Transverse colon (tissue), 4 donors: ENCODE measurements at places on chromosomes 4 and X. TPM values are rescaled to one million over a fixed set of nuclear protein-coding genes. Genes with fewer than 3 reads are reported as not detected.

Gene ITIH6
- not detected for total RNA-seq

Gene SPON2
- total RNA-seq: 58.4 TPM

Gene ZIC3
- total RNA-seq: not detected

Gene TRIM75
- total RNA-seq: not detected

Gene GYG2
- 3.2 TPM for total RNA-seq

Gene CASP3
- total RNA-seq: 6.2 TPM

Gene TIMM17B
- total RNA-seq: 26.7 TPM

Gene RASL11B
- 0.64 TPM for total RNA-seq

Gene ADH1B
- total RNA-seq: 148 TPM

Gene GLOD5
- total RNA-seq: 18.4 TPM

Gene CLGN
- total RNA-seq: 1.5 TPM

Gene TCP11X2
- total RNA-seq: not detected

Gene SLC4A4
- 141 TPM for total RNA-seq

Gene PPARGC1A
- total RNA-seq: 89.7 TPM

Gene SSX2
- not detected for total RNA-seq

Gene CLDN22
- total RNA-seq: not detected

Gene FAM149A
- total RNA-seq: 14.6 TPM

Gene MEPE
- not detected for total RNA-seq

Gene ARHGAP10
- 20.8 TPM for total RNA-seq

Gene TKTL1
- total RNA-seq: not detected

Gene SLC25A43
- total RNA-seq: 46.4 TPM

Gene PABPC1L2A
- total RNA-seq: not detected

Gene INPP4B
- 32.2 TPM for total RNA-seq

Gene DCAF16
- total RNA-seq: 23.3 TPM

Gene TSPAN6
- total RNA-seq: 16.7 TPM

Gene FAM9C
- total RNA-seq: not detected

Gene FABP2
- 3.4 TPM for total RNA-seq

Gene CTAG1B
- not detected for total RNA-seq

Gene HMGN5
- 5.7 TPM for total RNA-seq

Gene APLN
- not detected for total RNA-seq

Gene STAP1
- 6.2 TPM for total RNA-seq

Gene SNX25
- 21.0 TPM for total RNA-seq

Gene CYSLTR1
- total RNA-seq: 3.3 TPM

Gene FAAH2
- total RNA-seq: 16.2 TPM

Gene DCLK2
- 11.6 TPM for total RNA-seq

Gene SH3BGRL
- 97.5 TPM for total RNA-seq

Gene GUCY2F
- not detected for total RNA-seq

Gene CT45A2
- total RNA-seq: not detected

Gene SCARB2
- 191 TPM for total RNA-seq

Gene HERC3
- total RNA-seq: 50.7 TPM

Gene CCDC120
- 9.4 TPM for total RNA-seq

Gene TMEM144
- 26.9 TPM for total RNA-seq

Gene EREG
- total RNA-seq: not detected

Gene FGFBP2
- total RNA-seq: not detected

Gene L1CAM
- total RNA-seq: 5.2 TPM

Gene SGCB
- 5.8 TPM for total RNA-seq

Gene FAM241A
- 0.37 TPM for total RNA-seq

Gene POF1B
- 40.8 TPM for total RNA-seq

Gene CENPI
- 1.2 TPM for total RNA-seq

Gene TSPAN7
- total RNA-seq: 170 TPM

Gene PPP1R2C
- not detected for total RNA-seq

Gene GPR34
- 6.7 TPM for total RNA-seq

Gene KLHL8
- total RNA-seq: 18.7 TPM

Gene JAKMIP1
- not detected for total RNA-seq

Gene CFI
- not detected for total RNA-seq

Gene AWAT2
- not detected for total RNA-seq

Gene ADH1A
- not detected for total RNA-seq

Gene HSFX1
- total RNA-seq: 1.3 TPM

Gene PNMA6F
- not detected for total RNA-seq

Gene TREX2
- total RNA-seq: 1.4 TPM
